ENCODE measurements at places on chromosomes 5 and 9.
A peak's percentile ranks its signal among the peaks of the same experiment; 100 is the strongest.

DNA sequence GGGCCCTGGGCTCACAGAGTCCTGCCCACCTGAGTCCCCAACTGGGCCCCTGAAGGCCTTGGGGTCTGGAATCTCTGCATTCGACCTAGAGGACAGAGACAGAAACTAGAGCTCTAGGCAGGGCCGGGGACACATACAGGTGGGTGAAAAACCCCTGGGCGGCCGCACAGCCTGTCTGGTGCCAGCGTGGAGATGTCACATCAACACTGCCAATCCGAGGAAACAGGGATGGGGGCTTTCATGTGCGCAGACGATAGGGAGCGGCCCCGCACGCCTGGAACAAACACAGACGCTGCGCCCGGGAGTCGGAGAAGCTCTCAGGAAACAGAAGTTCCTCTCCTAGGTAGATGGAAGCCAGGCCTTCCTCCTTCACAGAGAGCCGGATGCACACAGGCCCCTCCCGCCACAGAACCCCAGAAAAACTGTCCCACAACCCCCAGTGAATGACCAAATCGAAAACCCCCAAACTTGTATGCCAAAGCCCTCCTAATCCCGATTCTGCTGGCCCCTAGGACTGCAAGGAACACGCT lies 1.8 kb downstream of the GRM6 start:
- DNase-seq, result no peak

GRCh38 chr5:3593771-3594509 lies 1.7 kb upstream of the IRX1 start:
- no peak for DNase-seq

DNA sequence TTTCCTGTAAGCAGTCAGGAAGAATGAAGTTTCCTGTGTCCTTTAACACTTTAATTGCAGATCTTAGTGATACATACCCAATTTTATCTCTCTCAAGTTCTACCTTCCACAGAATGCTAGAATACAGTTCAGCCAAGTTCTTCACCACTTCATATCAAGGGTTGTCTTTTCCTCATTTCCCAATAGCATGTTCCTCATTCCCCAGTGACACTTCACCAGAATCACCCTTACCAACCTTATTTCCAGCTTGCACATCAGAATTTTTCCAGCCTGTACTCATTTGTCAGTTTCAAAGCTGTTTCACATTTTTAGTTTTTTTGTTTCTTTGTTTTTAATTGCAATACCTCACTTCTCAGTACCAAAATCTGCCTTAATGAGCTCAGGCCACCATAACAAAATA lies 126.1 kb downstream of the ESM1 start:
- no peak for DNase-seq

- DNase-seq, result no peak
These were observed 355.7 kb downstream of the IZUMO3 start for GRCh38 chr9:24189986-24190385.

DNA sequence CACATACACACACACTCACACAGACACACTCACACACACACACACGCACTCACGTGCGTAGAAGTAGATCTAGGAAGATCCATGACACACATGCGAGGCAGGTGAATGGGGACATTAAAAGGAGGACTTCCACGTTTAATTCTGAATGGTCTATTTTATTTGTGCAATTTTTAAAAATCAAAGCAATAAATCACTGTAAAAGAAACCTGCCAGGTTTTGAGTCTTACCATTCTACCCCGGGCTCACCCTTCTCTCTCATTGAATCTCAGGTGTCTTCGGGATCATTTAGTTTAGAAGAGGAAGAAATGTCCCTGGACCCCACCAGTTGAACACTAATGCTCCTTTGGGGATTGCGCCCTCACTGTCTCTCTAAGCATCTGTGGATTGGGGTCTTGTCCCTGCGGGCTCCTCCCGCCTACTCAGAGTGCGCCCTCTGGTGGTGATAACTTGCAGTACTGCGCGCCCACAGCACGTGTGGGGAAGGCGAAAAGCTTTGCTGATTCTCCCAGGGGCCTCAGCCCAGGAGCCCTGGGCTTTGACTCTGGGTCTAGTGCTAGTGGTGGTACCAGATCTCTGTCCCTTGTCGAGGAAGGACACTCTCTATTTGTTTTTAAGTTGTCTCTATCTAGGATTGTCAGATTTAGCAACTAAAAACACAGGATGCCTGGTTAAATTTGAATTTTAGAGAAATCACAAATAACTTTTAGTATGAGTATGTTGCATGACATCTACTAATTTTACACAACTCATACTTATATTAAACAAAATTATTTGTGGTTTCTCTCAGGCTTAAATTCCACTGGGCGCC lies 34.8 kb downstream of the BOD1 start:
- no peak for DNase-seq

DNA sequence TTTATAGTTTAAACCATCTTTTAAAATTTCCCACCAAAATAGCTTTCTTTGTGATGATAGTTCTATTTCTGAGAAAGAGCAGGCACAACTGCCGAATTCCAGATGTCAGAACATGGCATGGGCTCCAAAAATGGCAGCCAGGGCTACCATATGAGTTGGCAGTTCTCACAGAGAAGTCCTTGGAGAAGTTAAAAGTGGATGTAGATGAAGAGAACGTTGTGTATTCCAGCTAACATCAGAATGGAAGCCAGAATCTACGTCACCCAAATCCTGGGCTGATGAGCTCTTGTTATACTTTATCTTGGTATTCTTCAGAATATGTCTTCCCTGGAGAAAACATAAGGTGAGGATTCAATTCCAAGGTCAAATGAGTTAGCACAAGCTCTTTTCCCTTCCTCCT lies 66.9 kb upstream of the BASP1 start:
- no peak for DNase-seq

GRCh38 chr5:140000332-140000731 lies 42.8 kb downstream of the NRG2 start:
- DNase-seq, result no peak

GRCh38 chr9:127904561-127905003 lies 5.2 kb upstream of the ST6GALNAC6 start:
- no peak for DNase-seq

DNA sequence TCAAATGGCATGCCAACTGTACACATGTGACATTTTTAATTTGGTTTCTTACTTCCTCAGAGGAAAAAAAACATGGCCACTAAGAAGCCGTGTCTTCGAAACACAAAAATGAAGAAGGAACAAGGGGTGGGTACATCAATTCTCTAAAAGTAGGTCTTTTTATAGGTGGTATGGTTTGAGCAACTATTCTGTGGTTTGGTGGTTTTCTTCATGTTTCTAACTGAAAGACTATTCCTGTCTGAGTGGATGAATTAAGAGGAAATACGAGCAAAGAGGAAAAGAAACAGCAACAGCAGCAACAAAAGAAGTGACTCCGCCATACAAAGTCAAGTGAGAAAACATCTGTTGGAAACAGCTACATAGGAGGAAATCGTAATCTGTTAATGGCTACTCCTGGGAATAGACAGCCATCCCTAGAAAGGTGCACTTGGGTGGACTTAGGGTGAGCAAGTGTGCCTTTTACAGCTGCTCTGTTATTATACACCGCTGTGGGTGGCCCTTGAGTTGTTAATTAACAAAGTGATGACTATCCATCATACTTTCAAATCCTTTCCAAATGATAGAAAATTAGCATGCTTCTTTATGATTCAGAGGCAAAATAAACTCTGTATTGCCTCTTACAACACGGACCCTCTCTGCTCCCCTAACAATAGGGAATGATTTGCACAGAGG lies 575.8 kb downstream of the TLE1 start:
- no peak for DNase-seq

- no peak for DNase-seq
These were observed 79.8 kb downstream of the TNC start for GRCh38 chr9:115038178-115038577.

DNA sequence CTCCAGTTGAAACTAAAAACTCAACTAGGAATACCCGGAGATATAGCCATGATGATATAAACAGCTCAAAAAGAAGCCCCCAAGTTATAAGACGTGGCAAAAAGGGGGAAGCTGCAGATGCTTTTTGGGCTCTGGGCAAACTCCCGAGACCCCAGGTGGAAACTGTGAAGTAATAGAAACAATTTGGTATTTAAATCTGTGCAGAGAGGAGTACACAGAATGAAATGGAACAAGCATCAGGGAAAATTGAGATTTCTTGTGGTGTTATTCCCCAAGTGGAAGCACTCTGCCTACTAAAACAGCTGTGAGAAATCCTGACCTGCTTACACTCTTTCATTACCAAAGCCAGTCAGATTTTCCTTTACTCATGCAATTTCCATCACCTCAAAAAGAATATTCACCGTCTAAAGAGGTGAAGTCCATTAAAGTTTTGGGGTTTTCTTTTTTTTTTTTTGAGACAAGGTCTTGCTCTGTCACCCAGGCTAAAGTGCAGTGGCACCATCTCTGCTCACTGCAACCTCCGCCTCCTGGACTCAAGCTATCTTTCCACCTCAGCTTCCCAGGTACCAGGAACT lies 23.5 kb downstream of the SAXO1 start:
- no peak for DNase-seq

DNA sequence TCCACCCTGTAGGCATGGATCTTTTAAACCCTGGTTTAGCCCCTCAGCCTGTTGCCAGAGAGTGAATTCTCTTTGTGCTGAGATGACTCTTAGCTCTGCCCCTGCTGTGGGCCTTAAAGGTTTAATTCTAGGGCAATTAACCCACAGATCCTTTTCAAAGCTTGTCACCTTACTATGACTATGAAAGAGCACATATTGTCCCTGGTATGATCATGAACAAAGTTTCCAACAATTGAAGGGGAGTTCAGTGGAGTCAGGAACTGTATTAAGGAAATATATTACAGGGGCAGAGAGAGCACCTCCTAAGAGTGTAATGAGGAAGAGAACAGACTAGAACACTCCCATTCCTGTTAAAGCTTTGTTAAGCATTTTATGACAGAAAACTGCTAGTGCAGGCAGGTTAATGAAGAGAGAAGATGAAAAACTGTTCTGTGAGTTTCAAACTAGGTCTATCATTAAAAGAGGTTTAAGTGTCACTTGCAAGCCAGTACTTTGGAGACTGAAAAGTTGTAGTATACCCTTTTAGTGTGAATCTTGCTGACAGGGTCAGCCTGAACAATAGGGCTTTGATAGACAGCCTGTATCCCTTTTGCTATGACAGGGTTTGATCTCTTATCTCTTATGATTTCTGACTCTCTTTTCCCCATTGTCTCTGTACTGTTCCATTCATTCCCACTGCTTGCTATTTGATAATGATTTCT lies 104.2 kb upstream of the ELL2 start:
- no peak for DNase-seq

- no peak for DNase-seq
These were observed 144.4 kb downstream of the ARHGEF28 start for GRCh38 chr5:73770172-73771025.

DNA sequence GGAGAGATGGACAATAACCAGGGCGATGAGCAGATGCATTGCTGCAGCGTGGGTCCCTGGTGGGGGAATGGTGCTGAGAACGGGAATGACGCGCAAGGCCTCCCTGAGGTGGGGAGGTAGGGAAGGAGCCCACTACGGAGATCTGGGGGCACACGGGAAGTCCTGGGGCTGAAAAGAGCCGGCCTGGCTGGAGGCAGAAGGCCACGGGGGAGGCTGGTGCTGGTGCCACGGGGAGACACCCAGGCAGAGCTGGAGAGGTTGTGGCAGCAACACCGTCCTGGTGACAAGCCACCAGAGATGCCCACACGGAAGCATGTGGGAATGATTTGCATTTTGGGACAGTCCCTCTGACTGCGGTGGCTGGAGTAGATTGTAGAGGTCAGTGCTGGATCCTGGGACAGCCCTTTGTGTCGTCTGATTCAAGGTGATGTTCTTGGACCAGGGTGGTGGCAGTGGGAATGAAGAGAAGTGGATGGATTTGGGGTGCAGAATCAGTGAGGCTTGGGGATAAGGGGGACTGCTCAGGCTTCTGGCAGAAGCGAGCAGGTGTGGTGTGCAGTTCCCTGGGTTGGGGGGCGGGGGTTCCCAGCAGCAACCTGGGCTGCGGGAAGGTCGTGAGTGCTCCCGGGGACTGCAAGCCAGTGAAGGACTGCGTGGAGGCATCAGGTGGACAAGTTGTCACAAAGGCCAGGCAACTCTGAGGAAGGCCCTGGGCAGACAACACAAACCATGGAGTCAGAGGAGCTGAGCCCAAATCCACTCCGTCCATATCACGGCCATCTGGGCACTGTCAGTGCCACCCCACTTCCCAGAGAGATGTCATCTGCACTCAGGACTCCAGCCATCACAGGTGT lies 25.2 kb upstream of the CNOT6 start:
- no peak for DNase-seq

DNA sequence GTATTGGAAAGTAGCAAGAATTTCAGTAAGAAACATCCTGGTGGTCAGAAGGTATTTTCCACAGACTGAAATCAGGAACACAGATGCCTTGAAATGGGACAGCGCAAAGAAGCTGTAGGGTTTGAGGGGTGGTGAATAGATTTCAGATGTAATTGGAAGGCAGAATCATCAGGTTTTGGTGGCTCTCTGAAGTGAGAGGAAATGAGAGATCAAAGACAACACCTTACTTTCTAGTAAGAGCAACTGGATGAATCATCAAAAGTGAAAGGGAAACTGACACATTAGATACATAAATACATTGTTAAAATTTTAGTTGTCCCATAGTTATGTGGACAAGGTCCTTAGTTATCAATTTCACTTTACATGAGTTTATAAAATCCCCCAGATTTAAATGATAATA lies 188.2 kb upstream of the SLC27A6 start:
- DNase-seq, result no peak

GRCh38 chr9:3528451-3528850 lies 2.6 kb upstream of the RFX3 start:
- peak; percentile 54 for DNase-seq

DNA sequence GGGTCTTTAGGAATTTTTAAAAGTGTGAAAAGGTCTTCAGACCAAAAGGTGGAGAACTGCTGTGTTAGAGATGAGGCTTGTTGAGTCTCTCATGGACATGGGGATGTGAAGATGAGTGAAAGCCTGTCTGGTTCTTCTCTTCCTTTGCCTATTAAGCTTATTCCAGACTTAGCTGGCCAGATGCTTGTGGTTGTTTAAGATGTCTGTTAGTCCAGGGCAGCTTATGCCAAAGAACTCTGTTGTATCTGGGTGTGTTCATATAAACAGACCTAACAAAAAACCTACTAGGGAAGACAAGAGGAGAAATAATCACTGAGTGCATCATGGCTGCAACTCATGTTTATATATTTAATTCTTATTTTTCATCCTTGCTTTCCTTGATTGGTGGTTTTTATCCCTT lies 57.5 kb upstream of the NCS1 start:
- DNase-seq, result no peak

DNA sequence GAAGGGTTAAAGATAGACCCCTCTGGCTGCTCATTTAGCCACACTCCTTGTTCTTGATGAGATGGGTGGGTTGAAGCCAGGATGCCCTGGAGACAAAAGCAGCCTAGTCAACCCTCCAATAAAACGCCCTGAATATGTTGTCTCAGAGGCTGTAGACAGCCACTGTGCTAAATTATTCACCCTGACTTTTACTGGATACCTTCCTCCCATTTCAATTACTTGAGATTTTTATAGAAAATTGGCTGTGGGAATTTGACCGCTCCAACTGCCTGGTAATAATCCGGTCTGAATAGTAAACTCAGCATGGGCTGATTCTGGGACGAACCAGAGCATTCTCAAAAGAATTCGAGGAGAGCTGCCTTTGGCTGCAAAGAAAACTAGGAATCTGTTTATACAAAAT lies 104.2 kb downstream of the SNX18 start:
- no peak for DNase-seq
